Stimulated activated CD4-positive, alpha-beta T cell treated with anti-CD3 and anti-CD28 coated beads, TNF-alpha, amount 100 ng/mL, for 1 hour (primary cell): ENCODE measurements at places on chromosomes 3 and 15.

- no peak for DNase-seq
Measured at GRCh38 chr15:36525430-36525829, 54.0 kb upstream of the CDIN1 start.

DNA sequence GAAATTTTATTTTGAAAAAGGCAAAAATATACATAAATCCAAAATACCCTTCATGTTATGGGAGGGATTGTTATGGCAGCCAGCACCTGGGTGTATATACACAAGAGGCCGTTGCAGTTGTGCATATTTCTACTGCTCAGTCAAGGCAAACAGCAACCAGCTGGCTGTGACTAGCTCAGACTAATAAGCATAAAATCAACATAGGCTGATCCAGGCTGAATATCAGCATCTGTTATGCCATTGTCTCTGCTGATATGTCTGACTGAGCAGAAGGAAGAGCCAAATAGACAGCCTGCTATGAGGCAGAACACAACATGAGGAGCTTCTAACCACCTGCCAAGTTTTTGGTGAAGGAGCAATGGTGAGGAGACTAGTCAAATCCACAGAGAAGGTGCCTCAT is 457.5 kb upstream of the ALCAM start:
- DNase-seq, result no peak

- DNase-seq, result no peak
Measured at GRCh38 chr15:92833106-92833433, 67.1 kb upstream of the CHD2 start.

DNA sequence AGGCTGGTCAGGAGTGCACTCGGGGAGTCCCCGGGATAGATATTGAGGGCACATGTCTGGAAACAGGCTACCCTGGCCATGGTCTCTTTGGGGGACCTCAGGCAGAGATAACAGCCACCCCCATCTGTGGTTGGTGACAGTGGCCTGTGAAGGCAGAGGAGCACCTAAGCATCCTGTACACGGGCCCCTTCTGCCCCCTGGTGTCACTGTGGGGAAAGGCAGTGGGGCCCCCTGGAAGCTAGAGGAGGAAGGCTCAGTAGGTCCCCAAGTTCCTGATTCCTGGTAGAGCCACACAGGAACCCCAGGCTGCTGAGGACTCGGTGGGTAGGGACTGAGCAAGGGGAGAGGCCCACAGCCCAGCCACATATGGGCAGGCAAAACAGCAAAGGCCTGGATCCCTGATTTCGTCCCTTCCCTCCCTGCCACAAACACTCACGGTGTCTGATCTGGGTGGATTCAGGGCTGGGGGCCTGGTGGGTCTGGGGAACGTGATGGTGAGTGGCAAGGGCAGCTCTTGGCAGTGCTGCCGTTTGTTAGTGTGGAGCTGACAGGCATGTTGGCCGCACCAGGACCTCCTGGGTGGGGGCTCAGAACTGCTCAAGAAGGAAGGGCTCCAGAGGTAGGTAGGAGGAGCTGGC is 14.1 kb upstream of the CXCR6 start:
- DNase-seq, result no peak

GRCh38 chr15:69767191-69767590 is 314.6 kb downstream of the RPLP1 start:
- no peak for DNase-seq
